Renal cortical epithelial cell (primary cell): ENCODE measurements at places on chromosomes 5 and 9. TPM values are rescaled to one million over a fixed set of nuclear protein-coding genes. Genes with fewer than 3 reads are reported as not detected.

DNA sequence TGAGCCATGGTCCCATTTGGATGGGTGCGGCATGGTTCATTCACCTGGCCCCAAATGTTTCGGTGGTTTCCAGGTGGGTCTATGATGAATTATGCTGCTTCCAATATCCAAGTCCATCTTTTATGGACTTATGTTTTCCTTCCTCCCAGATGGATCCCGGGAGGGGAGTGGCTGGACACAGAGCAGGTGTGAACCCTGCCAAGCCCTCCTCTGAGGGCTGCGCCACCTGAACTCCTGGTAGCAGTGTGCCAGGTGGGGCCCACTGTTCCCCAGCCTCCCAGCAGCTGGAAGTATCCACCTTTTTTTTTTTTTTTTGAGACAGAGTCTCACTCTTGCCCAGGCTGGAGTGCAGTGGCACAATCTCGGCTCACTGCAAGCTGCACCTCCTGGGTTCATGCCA is 42.9 kb downstream of the WNK2 start:
- no peak for DNase-seq

GRCh38 chr9:38727497-38728001 is 7.6 kb upstream of the FAM240B start:
- DNase-seq = peak; percentile 66

GRCh38 chr5:180803181-180804128 is 849 bp upstream of the MGAT1 start:
- no peak for DNase-seq

GRCh38 chr5:101679816-101680215 is 616.3 kb downstream of the SLCO4C1 start:
- peak; percentile 33 for DNase-seq

PCDHB11 gene
- 0.17 and 1.6 TPM in 2 replicates for total RNA-seq

PCDHB7 gene
- total RNA-seq = under 0.01 and 0.85 TPM in 2 replicates

TEX10 gene
- 29.3 and 35.3 TPM in 2 replicates for total RNA-seq

IGFBPL1 gene
- total RNA-seq = 0.65 and 3.6 TPM in 2 replicates

INSL4 gene
- total RNA-seq = not detected in 2 replicates

ZER1 gene
- total RNA-seq = 25.0 and 44.2 TPM in 2 replicates
